ENCODE measurements at places on chromosomes 13 and 19.

GRCh38 chr19:15328312-15328711, 4.0 kb downstream of the BRD4 start:
- DNase-seq: no peak

DNA sequence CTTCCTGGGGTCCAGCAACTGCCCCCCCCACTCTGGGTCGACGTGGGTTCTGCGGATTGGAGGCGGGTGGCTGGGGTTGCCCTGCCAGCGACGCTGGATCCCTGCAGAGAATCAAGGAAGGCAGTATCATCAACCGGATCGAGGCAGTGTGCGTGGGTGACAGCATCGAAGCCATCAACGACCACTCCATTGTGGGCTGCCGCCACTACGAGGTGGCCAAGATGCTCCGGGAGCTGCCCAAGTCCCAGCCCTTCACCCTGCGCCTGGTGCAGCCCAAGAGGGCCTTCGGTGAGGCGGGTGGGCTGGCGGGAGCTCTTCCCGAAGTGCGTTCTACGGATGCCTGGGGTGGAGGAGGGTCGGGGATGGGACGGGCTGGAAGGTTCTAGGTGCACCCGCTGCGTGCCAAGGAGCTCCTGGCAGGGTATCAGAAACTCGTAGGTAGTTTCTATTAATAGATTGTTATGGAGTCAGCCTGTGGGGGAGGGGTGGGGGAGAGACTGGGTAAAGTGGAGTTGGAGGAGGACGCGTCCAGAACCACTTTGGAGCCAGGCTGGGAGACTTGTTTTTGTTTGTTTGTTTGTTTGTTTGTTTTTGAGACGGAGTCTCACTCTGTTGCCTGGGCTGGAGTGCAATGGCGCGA, 1.5 kb downstream of the GIPC3 start:
- DNase-seq: no peak

DNA sequence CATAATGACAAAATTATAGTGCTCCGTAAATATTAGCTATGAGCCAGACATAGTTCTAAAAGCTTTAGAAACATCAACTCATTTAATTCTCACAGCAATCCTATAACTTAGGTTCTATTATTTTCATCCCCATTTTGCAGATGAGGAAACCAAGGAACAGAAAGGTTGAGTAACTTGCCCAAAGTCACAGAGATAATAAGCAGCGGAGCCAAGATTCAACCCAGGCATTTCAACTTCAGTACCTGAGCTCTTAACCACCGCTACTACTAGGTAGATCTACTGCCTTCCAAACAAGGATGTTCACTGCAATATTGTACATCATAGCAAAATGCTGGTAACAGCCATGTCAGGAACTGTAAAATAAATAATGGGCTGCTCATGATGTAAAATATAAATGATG, 39.9 kb downstream of the ELF1 start:
- DNase-seq: no peak

GRCh38 chr13:33976965-33977364, 159.0 kb downstream of the RFC3 start:
- no peak for DNase-seq

DNA sequence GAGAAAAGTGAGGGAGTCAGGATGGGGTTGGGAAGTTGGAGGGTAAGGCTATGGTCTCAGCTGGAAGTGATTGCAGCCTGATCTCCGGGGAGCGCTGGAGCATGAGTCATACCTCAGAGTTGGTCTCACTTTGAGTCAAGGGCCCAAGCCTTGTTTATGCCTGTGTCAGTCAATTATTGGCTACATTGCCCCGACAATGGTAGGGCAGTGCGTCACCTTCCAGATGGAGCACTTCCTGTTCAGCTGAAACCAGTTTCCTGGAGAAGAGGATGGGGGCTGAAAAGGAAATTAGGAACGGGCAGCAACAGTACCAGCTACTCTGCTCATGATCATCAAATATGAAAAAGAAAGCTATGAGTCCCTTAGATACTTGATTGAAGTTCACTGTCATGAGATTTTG, 60.4 kb downstream of the ADGRE1 start:
- DNase-seq: no peak

GRCh38 chr13:96696389-96696900, 297.8 kb downstream of the OXGR1 start:
- no peak for DNase-seq

DNA sequence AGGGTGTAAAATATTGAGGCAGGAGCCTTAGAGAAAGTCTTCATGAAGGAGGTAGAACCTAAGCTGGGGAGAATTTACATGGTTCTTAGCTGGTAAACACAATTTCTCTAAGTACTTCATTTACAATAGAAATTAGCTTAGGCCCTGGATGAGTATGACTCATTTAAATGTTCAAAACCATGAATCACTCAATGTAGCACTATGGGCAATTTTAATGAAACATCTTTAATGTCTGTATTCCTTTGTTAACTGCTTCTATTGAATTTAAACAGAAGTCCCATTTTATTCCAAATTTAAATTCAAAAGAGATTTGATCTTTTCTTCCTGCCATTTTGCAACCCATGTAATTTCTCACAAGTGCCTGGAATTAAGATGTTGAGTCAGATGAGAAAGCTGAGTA, 252.1 kb downstream of the RFC3 start:
- no peak for DNase-seq

DNA sequence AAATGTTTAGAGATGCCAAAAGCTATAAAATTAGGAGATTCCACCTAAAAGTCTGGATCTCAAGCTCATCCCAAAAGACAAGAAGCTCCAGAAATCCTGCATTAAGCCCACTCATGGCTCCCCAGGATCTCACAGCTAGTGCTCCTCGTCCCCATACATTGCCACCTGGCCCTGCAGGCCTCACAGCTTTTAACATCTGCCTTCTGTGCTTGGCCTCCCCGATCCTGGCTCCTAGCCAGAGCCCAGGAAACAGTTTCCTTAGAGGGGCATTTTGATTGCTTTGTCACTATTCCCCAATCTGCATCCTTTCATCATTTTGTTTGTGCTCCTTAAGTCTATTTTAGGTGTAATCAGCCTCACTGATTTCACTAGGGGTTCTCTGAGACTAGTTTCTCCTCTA, 14.5 kb upstream of the DCT start:
- no peak for DNase-seq

Measured in activated T-cell treated with anti-CD3 and anti-CD28 coated beads, Interleukin-2, amount 50 U/mL, for 1 hour (primary cell).